ENCODE measurements at places on chromosomes 11 and 22.

DNA sequence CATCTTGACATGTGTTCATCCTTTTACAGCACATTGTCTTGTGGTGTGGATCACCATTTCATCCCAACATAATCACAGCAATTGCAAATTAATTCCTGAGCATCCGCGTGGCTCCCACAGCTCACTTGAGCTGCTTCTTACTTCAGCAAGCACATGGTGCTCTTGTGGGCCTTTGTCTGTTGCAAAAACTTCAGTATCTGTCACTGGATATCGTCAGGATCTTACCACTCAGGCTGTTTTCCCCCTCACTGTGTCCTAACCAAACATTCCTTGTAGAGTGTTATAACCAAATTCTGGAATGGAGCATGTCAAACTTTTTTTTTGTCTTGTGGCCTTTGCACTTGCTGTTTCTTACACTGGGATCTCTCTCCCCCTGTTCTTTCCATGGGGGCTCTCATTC, 683.1 kb upstream of the ARHGAP42 start:
- no peak for DNase-seq

GRCh38 chr22:17218341-17218740, 894 bp downstream of the ADA2 start:
- no peak for DNase-seq

GRCh38 chr22:29555065-29555644, 1.6 kb upstream of the THOC5 start:
- peak; percentile 38 for DNase-seq

GRCh38 chr22:20565079-20565734, 57.8 kb downstream of the MED15 start:
- peak; percentile 23 for DNase-seq

DNA sequence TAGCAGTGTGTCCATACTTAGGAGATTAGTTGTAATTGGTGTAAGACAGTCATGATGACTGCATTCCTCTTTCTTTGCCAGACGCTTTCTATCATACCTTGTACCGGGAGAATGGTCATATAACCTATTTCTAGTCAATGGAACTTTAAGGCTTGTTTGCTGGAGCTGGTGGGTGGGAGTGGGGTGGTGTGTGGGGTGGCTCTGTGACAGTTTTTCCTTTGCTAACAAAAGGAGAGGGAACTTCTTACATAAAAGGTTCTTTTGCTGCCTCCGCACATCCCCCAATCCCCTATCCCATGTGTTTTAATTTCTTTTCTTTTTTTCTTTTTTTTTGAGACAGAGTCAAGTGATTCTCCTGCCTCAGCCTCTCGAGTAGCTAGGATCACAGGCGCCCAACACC, 9.8 kb upstream of the NUCB2 start:
- DNase-seq: no peak

DNA sequence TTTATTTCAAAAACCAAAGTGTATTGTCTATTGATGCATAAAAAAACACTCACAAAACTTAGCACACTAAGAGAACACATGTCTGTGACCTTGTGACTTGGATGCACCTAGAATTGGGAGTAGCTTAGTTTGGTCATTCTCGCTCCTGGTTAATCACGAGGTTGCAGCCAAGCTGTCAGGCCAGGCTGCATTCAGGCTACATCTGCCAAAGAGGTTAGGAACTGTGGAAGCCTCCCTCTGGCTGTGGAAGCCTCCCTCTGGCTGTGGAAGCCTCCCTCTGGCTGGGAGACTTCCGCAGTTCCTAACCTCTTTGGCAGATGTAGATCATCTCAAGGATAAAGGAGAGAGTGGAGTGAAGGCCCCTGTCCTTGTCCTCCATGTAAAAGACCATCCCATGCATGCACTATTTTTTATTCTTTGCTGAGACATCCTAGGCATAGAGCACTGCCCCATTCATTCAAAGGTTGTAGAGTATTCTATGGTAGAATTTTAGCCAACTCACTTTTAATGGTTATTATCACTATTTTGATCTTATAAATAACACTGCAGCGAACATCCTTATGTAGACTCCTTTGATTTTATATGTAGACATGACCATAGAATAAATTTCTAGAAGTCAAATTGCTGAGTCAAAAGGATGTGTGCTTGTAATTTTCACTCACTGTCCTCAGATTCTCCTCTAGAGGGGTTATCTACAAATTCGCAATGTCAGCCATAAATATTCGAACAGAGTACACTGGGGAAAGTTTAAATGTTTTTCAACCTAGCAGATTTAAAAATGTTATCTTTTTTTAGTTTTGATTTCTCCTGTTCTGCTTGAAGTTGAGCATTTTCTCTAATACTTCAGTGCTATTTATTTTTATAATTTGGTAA, 63.0 kb upstream of the IGLL5 start:
- no peak for DNase-seq

GRCh38 chr11:16780698-16781550, 42.5 kb downstream of the C11orf58 start:
- DNase-seq: no peak

DNA sequence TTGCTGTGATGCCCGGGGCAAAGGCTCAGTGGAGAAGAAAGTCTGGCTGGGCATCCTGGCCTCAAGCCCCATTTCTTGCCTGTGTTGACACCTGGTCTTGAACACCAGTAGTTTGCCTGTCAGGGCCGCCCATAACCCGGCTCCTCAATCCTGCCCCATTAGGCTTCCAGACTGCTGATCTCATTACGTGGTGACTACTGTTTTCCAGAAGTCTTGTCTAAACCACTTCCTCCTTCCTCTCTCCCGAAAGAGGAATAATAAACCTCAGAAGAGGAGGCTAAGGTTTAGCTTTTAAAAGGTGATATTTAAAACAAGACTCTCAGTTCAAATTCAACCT, 97.7 kb downstream of the CD44 start:
- no peak for DNase-seq

DNA sequence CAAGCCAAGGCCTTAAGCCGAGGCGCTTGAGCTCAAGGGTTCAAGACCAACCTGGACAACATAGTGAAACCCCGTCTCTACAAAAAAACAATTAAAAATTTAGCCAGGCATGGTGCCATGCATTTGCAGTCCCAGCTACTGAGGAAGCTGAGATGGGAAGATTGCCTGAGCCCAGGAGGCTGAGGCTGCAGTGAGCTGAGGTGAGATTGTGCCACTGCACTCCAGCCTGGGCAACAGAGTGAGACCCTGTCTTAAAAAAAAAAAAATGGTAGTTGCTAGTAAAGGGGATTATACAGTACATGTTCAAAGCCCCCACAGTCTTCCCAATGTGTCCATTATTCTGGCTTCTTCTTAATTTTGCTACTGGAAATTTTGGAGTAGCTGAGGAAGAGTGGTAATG, 18.2 kb downstream of the CABIN1 start:
- DNase-seq: no peak

- DNase-seq: no peak
Observed at GRCh38 chr11:111010391-111011274, 234.9 kb upstream of the POU2AF2 start.

GRCh38 chr11:116384876-116385275, 387.9 kb downstream of the BUD13 start:
- no peak for DNase-seq

GRCh38 chr11:12088047-12088481, 22.3 kb upstream of the MICAL2 start:
- no peak for DNase-seq

DNA sequence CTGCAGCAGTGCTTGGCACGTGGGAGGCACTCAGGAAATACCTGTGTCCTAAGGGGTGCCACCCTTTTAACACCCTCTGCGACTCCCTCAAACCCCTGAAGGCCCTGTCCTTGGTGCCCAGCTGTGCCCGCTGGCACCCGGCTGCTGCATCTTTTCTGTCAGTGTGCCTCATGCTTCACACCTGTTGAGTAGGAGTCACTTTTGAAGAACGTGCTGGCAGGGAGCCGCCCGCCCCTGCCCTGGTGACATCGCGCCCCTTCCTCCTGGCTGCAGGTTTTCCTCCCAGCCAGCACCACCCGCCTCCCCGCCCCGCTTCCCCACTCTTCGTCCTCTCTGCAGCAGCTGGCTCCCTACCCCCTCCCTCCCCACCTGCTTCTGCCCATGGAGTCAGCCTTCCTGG, 17.8 kb downstream of the FRMD8 start:
- no peak for DNase-seq

DNA sequence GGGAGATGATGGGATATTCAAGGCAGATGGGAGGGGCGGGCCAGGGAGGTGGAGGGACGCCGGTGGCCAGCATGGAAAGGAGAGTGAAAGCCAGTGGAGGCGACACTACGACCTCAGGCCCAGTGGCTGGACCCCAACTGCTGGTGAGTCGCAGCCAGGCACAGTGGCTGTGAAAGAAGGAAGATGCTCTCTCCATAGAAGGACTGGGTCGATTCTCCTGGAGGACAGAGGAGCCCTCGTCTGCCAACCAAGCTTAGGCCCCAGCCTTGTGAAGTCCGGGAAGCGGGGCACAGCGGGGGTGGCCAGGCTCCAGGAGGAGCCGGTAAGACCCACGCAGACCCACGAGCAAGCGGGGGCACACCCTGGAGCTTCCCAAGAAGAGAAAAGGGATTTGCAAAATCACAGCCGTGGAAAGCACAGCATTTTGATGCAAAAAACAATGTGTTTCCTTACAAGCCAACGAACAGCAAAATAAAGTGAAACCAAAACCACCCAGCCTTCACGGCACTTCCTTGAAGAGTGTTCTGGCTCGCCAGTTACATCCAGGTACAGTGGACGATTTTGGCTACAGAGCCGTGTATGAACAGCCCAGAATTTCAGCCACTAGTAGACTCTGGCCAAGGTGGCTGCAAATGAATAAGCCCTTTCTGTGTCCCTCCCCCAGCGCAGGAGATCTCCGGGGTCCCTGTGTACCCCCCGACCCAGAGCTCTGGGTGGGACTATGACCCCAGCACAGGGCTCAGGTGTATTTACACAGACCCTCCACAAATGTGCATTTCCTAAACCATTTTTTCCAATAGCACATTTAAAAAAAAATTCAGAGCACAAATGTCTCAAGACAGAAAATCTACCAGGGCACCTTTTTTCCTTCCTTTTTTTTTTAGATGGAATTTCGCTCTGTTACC, 96.9 kb downstream of the TRMU start:
- no peak for DNase-seq

DNA sequence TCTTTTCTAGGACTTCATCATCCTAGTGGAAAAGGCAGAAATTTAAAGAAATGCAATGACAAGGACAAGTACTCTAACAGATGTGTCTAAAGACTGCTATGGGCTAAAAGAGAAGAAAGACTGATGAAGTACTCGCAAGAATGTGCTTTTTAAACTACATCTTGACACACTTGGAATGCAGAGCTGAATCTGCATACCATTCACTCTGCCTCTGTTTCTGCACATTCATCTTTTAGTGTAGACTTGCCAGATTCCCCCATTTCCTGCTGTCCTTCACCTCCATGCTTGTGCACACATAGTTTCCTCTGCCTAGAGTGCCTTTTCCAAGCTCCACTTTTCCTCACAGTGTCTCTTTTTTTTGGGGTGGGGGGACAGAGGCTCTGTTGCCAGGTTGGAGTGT, 239.0 kb upstream of the CCDC179 start:
- DNase-seq: no peak

- no peak for DNase-seq
Observed at GRCh38 chr11:35911013-35911412, 32.8 kb upstream of the LDLRAD3 start.

DNA sequence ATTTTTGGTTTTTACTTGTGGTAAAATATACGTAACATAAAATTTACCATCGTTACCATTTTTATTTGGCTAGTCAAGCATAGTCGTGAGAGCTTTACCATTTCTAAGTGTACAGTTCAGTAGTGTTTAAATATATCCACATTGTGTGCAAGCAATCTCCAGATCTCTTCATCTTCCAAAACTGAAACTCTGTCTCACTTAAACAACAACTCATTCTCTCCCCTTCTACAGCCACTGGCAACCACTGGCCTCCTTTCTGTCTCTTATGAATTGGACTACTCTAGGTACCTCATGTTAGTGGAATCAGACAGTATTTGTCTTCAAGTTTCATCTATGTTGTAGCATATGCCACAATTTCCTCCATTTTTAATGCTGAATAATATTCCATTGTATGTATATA, 37.4 kb downstream of the SMC1B start:
- no peak for DNase-seq

- no peak for DNase-seq
Observed at GRCh38 chr22:37926358-37926757, 20.3 kb downstream of the MICALL1 start.

DNA sequence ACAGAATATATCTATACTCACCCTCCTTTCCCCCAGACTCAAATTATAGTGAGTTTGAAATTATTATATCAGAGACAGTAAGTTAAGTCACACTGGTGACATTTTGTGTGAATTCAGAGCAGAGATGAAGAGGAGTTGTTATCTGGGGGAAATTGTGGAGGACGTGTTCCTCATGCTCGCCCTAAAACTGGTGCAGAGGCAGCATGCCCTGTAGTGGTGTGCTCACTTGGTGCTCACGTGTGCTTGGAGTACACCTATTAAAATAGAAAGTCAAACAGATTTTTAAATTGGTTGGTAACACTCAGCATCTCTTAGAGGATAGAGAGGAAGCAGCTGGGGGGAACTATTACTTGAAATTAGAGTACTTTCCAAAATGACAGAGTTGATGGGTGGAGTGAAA, 51.6 kb upstream of the ADSL start:
- DNase-seq: no peak

- no peak for DNase-seq
Observed at GRCh38 chr11:42806191-42806590, 505.6 kb upstream of the API5 start.

DNA sequence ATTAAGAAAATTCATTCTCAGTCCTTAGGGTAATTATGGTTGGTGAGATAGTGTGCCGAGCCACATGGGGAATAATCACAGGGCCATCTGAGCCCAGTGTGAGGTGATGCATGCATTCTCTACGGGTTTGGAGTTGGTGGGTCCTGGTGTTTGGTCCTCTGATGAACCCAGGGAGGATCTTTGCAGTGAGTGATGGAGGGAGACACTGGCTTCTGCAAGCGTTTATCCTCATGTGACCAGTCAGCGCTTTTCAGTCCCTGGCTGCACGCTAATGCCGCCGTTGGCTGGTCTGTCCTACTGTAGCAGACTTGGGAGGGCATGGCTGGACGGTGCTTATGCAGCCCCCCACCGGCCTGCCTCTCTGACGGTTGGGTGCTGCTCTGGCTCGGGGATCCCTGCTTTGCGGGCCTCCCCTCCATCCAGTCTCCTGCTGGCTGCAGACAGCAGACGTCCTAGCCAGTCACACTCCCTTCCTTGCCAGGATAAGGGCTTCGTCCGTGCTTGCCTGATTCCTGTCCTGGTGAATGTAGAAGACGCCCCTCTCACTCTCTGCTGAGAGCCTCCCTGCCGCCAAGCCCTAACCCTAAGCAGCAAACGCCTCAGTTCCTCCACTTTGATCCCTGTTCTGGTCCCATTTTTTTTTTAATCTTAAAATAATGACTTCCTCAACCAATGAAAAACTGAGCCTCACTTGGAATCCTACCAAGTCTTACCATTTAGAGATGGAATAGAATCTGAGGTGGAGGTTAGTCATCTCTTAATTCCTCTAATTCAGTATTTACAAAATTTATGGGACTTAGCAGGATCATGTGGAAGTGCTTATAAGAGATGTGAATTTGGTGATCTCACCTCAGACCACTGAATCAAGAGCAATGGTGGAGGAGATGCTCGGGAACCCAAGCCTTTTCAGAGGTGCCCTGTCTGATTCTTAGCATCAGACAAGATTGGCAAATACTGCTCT, 143.7 kb upstream of the SORL1-AS1 start:
- no peak for DNase-seq
